ENCODE measurements at places on chromosomes 6 and 20. TPM values are rescaled to one million over a fixed set of nuclear protein-coding genes. Genes with fewer than 3 reads are reported as not detected.

GRCh38 chr6:92586236-92586977 is 833.0 kb downstream of the EPHA7 start:
- DNase-seq: no peak

The ACOT8 gene
- total RNA-seq: 23.3 TPM

The SNTA1 gene
- total RNA-seq: 2.9 TPM

GRCh38 chr6:36358226-36358915 is 21.7 kb upstream of the BNIP5 start:
- no peak for DNase-seq

- DNase-seq: no peak
Observed at GRCh38 chr6:150881911-150882481, 16.5 kb downstream of the MTHFD1L start.

The RIMS1 gene
- total RNA-seq: not detected

DNA sequence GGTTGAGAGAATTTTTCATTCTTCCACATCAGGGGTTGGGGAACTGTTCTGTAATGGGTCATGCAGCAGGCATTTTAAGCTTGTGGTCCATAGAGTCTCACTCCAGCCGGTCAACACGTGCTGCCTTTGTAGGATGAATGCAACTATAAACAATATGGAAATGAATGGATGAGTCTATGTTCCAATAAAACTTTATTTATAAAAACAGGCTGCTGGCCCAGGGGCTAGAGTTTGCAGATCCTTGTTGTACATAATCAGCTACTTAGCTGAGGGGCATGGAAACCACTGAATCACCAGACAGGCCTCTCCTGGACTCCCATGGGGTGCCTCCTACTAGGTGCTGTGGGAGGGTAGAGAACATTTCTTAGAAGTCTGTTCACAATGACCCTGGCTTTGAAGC is 243.4 kb downstream of the BMP7 start:
- DNase-seq: no peak

The RBPJL gene
- not detected for total RNA-seq
